ENCODE measurements at places on chromosomes 4 and X.

DNA sequence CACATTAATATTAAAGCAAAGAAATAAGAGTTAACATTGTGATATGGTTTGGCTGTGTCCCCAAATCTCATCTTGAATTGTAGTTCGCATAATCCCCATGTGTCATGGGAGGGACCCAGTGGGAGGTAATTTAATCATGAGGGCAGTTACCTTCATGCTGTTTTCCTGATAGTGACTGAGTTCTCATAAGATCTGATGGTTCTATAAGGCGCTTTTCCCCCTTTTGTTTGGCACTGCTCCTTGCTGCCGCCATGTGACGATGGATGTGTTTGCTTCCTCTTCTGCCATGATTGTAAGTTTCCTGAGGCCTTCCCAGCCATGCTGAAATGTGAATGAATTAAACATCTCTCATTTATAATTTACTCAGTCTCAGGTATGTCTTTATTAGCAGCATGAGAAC is 153.8 kb upstream of the GALNT7 start:
- no peak for DNase-seq

DNA sequence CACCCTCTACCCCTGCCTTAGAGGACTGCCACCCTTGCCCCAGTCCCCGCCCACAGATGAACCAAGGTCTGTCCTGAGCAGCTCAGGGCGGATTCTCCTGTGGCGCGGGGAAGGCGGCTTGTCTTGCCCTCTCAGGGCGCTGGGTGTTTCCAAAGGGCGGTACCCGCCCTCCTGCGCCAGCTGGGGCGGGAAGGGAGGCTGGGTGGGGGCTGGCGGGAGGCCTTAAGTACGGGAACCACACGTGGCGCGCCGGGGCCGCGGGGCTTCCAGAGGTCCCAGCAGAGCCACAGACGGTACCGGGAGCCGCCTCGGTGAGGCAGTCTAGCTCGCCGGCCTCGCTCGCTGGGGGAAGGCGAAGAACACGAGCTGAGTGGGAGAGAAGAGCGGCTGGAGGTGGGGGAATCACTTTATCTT is 361.1 kb downstream of the MID1IP1 start:
- no peak for DNase-seq

DNA sequence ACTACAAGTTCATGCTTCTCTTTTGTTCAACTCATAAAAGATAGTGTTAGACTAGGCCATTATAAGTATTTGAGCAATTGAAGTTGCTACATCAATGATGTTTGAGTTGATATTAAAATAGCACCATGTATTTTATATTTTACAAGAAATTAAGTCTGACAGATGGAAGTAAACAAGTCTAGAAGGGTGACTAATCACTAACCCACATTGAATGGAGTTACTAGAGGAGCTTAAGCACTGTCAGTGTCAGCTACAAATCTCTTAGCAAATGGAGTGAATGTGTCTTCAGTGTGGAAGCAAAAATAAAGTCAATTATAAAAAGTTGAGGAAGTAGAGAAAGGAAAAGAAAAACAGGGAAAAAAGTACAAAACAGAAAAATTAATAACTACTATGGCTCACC is 592.5 kb downstream of the PCDH18 start:
- no peak for DNase-seq

DNA sequence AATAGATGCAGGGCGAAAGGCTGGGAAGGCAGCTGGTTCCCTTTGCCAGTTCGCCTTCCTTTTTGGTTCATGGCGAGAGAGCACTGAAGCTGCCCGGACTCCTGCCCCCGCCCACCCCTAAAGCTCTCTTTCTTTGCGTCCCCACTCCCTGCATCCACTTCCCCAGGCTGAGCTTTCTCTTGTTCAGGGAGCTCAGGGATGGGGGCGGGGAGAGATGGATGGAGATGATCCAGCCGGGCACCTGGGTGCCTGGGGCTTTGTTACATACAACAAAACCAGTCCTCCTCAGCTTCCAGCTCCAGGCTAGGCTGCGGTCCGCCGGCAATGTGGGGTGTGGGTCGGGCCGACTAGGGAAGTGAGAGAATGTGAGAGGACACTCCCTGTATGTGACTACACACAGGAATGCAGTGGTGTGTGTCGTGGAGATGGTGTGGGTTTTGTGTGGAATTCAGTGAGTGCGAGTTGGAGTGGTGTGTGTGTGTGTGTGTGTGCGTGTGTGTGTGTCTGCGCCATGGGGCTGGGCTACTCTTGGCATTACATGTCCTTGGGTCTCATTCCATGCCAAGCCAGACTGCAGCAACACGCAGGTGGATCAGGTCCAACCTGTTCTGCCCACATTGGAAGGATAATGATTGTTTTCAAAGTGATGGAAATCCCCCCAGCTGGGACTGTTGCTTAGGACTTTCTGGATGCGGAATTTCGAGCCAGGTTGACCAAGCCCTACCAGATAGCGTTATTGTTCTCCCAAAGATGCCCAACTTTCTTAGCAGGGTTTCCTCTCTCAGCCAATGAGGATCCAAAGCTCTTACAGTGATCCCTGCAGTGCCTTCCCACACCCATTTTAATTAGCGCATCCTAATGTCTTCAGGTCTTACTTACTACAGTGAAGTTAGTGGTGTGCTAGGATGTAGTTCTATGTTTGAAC is 149.4 kb upstream of the CHRDL1 start:
- no peak for DNase-seq

DNA sequence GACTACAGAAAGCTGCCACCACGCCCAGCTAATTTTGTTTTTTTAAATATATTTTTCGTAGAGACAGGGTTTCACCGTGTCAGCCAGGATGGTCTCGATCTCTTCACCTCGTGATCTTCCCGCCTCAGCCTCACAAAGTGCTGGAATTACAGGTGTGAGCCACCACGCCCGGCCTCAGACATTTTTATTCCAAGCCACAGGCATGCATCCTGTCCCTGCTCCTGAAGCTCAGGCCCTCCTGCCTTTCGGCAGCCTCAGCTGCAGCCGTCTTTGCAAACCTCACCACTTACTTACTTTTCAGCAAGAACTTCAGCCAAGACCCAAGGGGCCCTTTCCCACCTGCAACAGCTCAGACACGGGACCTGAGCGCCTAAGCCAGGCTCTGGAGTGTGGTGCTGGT is 26.0 kb downstream of the FAM53A start:
- DNase-seq: no peak

DNA sequence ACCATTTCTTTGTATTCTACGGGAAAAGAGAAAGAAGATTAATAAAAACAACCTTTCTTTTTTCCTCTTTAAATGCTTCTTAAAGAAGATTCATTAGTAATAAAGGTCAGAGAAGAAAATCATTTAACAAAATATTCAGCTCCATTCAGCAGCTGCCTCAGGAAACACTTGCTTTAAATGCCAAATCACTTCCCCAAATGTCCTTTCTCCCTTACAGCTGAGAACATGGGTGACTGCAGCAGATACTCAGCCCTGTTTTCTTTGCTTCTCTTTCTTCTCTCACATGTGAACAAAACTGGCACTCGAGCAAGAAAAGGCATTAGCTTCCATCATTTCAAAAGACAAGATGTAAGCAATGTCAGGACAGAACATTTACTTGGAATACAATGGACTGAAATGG is 120.2 kb downstream of the INPP4B start:
- DNase-seq: no peak

GRCh38 chrX:109760209-109760921 is 27.3 kb upstream of the ACSL4 start:
- DNase-seq: no peak

- no peak for DNase-seq
Observed at GRCh38 chr4:137896221-137896737, 345.9 kb downstream of the SLC7A11 start.

- no peak for DNase-seq
Observed at GRCh38 chr4:56698329-56698728, 17.2 kb upstream of the HOPX start.

DNA sequence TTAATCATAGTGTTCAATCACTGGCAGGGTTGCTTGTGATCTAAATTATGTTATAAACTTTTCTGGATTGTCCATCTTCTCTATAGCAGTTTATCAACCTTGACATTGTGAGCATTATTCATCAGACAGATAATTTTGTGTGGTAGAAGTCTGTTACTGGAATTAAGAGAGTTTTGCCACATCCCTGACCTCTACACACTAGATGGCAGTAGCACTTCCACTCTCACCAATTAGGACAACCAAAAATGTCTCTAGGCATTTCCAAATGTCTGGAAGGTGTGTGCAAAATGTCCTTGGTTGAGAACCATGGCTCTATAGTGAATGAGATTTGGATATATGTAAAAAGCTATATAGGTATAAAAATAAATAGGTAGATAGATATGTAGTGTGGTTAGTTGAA is 324.1 kb upstream of the FAM47C start:
- DNase-seq: no peak

DNA sequence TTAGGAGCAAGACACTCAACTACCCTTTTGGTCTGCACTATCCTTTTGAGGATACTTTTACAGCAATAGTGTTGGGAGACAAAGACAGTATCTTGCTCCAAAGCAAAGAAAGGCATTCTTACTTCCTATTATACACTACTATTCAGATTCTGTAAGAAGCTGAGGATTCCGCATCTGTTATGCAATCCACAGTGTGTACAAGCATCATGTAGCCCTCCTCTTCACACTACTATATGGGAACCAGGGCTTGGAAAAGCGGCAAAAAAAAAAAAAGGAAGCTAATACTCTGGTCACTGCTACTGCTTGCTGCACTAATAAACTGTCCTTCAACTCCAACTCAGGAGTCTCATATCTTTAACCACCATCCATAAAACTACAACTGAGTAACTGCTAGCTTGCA is 59.1 kb downstream of the FBXW7 start:
- DNase-seq: no peak

DNA sequence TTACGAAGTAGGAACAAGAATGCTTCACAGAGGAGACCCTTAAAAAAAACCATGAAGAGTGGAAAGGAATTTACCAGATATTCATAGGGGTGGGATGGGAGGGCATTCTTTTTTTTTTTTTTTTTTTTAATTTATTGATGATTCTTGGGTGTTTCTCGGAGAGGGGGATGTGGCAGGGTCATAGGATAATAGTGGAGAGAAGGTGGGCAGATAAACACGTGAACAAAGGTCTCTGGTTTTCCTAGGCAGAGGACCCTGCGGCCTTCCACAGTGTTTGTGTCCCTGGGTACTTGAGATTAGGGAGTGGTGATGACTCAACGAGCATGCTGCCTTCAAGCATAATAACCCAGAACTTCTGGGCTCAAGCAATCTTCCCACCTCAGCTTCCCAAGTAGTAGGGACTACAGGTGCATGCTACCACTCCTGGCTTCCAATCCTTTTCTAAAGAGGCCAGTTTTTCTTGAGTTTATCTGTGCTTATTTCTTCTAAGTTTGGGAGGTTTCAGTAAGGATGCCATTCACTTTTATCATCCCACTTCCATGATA is 65.9 kb upstream of the OGT start:
- no peak for DNase-seq

- DNase-seq: no peak
Observed at GRCh38 chr4:144715230-144715629, 69.3 kb downstream of the HHIP start.

GRCh38 chr4:148704291-148704690 is 262.1 kb upstream of the NR3C2 start:
- DNase-seq: no peak

- DNase-seq: no peak
Observed at GRCh38 chr4:144910723-144911122, 187.3 kb downstream of the ANAPC10 start.

DNA sequence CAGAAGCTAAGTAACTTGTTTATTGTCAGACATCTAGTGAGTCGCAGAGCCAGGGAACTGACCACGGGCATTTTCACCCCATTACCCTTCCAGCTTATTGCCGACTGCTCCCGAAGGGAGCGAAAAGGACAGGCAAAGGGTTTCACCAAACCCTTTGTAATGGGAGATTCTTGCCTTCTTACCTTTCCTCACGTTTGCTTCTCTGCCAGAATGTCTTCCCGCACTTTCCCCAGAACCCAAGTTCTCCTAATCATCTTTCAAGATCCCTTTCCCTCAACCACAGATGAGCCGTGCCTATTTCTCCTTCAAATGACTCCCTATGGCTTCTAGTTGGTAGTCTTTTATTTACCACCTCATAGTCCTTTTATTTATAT is 520 bp upstream of the SRP72 start:
- no peak for DNase-seq

DNA sequence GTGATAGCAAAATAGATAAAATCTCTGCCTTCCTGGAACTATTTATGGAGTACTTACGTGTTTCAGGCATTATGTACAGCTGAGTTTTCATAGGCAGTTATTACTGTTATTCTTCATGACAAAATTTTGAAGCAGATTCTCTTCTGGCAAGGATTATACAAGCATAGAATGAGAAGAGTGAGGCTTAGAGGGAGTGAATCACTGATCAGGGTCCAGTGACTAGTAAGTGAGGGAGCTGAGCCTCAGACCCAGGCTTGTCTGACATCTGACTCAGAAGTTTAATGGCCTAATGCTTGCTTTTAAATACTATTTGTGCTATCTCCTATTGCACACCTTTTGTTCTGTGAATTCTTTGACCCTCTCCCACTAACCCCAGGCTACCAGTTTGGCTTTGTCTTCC is 110.6 kb downstream of the DTHD1 start:
- DNase-seq: no peak

- no peak for DNase-seq
Observed at GRCh38 chr4:70197842-70198241, 2.3 kb downstream of the ODAM start.

DNA sequence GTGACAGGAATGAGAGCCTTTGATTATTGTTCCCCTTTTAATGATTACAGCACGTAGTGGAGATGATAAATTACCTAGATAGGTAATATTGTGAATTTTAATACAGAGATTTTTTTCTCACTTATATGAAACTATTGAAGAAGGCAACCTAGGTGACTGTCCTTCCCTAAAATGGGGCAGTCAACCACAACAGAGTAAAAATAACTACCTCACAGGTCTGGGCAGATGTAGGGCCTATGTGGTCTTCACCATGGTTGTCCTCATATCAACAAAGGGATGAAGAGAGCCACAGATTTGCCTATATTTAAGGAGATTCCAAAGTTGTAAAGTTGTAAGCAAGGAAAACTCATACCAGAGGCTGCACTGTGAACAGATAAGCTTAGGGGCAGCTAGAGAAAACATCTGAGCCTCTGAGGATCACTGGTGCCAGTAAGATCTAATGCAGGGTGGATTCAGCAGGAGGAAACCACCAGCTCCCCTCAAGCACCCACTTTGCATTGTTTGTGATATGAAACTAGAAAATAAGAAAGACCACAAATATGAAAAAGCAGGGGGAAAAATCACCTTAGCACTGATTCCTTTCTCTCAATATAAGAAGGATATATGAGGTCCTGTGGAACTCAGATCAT is 547.9 kb upstream of the GALNTL6 start:
- no peak for DNase-seq

DNA sequence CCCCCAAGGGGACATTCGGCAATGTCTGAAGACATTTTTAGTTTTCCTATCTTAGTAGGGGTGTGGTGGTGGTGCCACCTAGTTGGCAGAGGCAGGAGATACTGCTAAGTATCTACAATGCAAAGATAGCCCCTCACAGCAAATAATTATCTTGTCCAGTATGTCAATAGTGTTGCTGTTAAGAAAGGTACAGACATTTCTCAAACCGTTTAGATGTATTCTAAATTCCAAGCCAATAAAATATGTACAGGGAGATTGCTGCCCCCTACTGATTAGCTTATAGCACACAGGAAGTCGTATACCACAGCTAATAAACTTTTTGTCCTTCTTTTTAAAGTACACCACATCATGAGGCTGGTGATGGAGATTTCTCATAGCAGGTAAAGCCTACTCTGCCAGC is 260.5 kb downstream of the TMA16 start:
- DNase-seq: no peak
